Stimulated activated CD4-positive, alpha-beta T cell treated with anti-CD3 and anti-CD28 coated beads, Interleukin-4, amount 100 ng/mL, for 24 hours (primary cell): ENCODE measurements at places on chromosomes 3 and 15.

- no peak for DNase-seq
Measured at GRCh38 chr15:40345867-40346578, 4.8 kb upstream of the PHGR1 start.

DNA sequence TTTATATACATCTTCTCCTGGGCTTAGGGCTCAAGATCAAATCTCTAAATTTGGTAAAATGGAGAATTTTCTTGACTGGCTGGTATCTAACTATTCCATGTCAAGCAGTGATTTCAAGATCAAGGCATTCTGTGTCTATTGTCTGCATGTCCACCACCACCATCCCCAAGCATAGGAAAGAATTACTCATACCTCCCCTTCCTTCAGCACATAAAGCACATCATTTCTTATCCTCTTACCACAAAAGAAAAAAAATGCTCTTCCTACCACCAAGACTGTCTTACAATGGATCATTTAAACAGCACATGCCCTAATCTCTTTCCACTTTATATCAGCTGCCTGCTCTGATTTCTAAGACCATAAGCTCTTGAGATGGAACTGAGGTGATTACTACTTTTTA, 470.5 kb upstream of the THBS1 start:
- no peak for DNase-seq

DNA sequence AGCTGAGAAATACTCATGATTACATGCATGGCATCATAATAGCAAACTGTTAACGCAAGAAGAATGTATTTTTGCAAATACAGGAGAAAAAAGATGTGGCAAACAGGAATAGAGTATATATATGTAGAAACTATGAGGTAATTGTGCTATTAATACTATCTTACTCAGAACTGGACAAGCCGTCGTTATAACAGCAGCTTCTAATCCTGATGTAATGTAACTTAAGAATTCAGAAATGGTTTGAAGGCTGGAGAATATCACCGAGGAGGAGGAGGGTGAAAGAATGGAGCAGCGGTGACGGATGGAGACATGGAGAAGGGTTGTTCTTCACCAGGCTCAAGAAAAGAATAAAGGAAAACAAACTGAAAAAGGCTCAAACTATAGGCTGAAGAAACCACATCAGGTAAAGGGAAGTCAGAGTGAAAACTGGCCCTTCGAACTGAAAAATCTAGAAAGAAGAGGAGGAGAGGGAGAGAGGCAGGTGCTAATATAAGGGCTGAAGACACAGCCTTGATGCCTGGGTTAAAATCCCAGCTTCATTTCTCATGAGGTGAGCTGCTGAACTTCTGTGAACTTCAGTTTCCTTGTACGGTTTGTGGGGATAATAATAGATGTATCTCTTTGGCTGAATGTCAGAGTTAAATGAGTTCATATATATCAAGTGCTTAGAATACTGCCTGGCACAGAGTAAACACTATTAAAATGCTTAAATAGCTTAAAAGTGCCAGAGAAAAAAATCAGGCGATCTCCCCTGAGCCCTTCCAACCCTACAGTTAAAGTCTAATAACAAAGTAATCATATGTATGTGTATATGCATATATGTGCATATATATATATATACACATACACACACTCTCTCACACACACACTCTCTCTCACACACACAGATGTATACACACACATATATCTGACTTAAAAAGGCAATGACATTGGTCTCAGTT, 43.9 kb downstream of the GOLIM4 start:
- DNase-seq, result no peak

GRCh38 chr15:93121973-93122910, 33.2 kb upstream of the RGMA start:
- no peak for DNase-seq

- no peak for DNase-seq
Measured at GRCh38 chr15:39238443-39238842, 342.4 kb upstream of the THBS1 start.

DNA sequence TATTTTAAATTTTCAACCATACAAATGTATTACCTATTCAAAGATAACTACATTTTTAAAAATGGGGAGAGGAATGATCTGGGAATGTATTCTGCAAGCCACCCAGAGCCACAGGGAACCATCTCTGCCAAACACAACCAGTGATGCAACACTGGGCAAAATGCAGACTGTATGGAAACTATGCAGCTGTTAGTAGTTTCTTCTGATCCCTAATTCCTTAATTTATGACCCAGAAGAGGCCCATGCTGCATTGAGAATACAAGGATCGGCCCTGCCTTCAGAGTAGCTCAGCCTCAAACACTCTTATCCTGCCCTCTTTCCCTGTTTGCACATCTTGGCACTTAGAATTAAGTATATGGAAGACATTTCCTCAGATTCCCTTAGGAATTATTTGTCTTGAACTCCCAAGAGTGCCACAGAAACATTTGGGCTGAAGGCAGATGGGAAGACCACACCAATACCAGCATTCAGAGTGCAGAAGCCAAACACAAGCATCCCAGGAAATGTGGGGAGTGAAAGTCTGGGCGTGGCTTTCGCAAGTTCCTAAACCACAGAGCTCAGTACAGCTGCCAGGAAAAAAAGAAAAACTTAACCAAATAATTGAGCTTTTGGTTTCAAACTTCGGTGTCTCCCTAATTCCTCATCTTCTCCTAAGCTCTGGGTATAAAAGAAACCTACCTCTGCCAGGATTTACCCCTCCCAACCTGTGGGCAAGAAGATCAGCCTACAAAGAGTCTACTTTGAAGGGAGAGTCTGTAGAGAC, 5.3 kb downstream of the SNUPN start:
- no peak for DNase-seq

GRCh38 chr15:59567324-59567723, 44.3 kb upstream of the GCNT3 start:
- DNase-seq, result no peak

- no peak for DNase-seq
Measured at GRCh38 chr3:129061888-129062834, 1.6 kb downstream of the GP9 start.

- no peak for DNase-seq
Measured at GRCh38 chr15:74773731-74774252, 8.1 kb upstream of the CSK start.

GRCh38 chr15:42018306-42019224, 2.3 kb downstream of the PLA2G4E start:
- DNase-seq, result no peak

GRCh38 chr15:60914360-60914759, 314.7 kb downstream of the RORA start:
- DNase-seq, result no peak

GRCh38 chr3:192169332-192169915, 557.9 kb downstream of the FGF12 start:
- DNase-seq, result no peak

GRCh38 chr3:109728861-109729494, 391.6 kb upstream of the DPPA4 start:
- no peak for DNase-seq

GRCh38 chr3:121980450-121980796, 41.6 kb downstream of the ILDR1 start:
- no peak for DNase-seq

- DNase-seq, result no peak
Measured at GRCh38 chr3:171654809-171655208, 155.5 kb downstream of the PLD1 start.

DNA sequence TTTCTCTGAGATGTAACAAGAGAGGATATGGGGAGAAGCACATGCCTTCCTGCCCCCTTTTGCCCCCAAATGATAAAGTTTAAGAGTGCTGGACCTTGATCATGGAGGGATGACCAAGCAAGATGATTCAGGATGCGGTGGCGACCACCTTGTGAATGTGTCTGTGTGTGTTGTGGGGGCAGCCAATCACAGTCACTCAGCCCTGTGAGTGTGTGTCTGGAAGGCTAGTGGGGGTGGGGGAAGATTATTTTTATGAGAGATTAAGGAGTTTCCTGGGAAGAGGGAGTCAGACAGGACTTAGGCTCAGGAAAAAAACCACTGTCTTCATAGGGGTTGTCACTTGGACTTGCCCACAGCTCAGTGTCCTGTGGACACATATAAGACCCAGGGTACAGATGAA, 57.8 kb upstream of the KY start:
- DNase-seq, result no peak

DNA sequence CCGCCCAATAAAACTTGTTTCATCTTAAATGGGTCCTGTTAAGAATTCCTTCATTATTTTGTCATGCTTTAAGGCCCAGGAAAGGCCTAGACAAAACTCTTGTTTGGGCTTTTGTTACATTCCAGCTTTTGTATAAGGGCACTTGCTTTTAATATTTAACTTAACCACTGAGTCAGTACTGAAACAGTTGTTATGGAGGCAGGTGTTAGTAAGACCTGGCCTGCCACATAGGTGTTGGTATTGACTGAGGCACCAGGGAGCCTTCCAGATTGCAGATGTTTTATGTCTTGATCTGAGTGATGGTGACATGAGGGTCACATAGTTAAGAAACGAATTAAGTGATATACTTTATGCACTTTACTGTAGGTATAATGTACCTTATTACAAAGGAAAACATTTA, 274.9 kb upstream of the TGFBR2 start:
- DNase-seq, result no peak

DNA sequence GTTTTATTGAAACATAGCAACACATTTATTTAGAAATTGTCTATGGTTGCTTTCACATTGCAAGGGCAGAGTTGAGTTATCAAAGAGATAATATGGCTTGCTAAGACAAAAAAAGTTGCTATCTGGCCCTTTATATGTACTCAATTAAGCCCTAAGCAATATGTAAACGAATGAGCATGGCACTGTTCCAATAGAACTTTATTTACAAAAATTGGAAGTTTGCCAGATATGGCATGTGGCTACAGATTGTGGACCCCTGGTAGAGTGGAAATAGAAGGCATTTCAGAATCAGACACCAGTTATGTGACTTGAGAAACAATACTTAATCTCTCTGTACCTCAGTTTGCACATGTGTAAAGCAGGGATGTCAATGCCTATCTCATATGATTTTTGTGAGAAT, 515.6 kb upstream of the SGO1 start:
- DNase-seq, result no peak

DNA sequence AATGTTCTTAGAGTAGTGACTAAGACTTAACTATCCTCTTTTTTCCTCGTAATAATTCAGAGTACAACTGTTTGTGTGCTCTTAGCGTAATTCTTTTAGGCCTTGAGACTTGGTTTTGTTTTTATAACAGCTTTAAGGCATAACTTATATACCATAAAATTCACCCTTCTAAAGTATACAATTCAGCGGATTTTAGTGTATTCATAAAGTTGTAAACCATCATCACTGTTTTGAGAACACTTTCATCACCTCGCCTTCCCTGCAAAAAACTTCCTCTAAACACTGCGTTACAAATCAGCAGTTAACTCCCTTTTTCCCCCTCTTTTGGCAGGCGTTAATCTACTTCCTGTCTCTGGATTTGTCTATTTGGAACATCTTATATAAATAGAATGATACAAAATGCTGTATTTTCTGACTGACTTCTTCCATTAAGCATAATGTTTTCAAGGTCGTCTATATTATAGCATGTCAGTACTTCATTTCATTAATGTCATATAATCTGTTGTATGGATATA, 18.7 kb downstream of the DNAJC13 start:
- no peak for DNase-seq

- no peak for DNase-seq
Measured at GRCh38 chr3:148791920-148792319, 35.7 kb upstream of the CPB1 start.

DNA sequence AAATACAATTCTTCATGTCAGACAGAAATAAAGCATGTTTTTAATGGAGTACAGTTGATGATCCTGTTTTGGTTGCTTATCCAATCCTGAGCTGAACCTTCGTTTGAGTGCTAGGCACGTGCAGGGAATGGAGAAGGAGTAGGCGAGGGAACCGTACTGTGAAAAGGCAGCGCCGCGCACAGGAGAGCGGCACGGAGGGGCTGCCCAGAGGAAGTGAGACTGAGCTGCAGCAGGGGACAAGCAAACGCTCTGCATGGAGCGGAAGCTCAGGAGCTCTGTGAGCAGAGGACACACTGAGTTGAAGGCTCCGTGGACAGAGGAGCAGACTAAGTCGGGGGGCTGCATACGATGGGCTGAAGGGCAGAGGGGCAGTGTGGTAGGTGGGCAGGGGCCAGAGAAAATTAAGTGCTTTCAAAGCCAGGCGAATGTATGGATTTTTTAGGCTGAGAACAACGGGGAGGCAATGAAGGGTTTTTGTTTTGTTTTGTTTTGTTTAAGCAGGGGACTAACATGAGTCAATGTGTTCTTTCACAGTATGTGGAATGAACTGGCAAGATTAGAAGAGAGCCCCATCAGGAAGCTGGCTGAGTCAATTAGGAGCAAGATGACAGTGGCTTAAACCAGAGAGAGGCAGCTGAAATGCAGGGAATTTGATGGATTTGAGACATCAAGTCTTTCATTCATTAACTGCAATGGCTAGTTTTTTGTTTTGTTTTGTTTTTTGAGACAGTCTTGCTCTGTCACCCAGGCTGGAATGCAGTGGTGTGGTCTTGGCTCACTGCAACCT, 23.8 kb upstream of the TM2D3 start:
- DNase-seq, result no peak

DNA sequence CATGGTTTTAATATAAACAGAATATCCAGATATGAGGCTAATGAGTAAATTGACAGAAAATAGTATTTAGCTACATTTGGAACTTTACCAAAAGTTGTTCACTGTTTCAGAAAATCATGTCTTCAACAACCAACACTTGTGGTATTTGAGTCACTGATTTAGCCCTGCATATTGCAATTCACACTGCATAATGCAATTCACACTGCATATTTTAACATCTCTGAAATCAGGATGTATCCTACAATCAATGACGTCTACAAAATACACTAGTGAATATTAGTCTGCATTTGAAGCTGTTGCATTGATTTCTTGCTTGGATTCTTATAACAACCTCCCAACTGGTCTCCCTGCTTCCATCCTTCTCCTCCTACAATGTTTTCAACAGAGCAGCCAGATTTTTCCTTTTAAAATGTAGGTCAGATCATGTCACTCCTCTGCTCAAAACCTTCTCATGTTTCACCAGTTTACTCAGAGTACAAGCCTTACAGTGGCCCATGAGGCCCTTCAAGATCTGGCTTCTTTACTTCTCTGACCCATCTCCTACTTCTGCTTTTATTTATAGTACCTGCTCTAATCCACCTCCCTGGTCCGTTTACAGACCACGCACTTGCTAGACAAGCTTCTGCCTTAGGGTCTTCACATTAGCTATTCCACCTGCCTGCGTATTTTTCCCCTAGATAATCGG, 11.4 kb upstream of the RAB11A start:
- no peak for DNase-seq

DNA sequence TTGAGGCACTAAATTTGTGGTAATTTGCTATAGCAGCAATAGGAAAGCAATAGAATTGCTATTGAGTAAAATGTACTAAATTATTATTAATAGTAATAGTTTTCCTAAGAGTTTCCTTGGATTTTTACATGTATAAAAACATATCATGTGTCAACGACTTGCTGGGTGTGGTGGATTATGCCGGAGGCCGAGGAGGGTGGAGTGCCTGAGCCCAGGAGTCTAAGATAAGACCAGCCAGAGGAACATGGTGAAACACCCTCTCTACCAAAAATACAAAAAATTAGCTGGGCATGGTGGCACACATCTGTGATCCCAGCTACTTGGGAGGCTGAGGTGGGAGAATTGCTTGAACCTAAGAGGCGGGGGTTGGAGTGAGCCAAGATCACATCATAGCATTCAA, 749.9 kb downstream of the TBL1XR1 start:
- DNase-seq, result no peak
